ENCODE measurements at places on chromosomes 12 and 14.

DNA sequence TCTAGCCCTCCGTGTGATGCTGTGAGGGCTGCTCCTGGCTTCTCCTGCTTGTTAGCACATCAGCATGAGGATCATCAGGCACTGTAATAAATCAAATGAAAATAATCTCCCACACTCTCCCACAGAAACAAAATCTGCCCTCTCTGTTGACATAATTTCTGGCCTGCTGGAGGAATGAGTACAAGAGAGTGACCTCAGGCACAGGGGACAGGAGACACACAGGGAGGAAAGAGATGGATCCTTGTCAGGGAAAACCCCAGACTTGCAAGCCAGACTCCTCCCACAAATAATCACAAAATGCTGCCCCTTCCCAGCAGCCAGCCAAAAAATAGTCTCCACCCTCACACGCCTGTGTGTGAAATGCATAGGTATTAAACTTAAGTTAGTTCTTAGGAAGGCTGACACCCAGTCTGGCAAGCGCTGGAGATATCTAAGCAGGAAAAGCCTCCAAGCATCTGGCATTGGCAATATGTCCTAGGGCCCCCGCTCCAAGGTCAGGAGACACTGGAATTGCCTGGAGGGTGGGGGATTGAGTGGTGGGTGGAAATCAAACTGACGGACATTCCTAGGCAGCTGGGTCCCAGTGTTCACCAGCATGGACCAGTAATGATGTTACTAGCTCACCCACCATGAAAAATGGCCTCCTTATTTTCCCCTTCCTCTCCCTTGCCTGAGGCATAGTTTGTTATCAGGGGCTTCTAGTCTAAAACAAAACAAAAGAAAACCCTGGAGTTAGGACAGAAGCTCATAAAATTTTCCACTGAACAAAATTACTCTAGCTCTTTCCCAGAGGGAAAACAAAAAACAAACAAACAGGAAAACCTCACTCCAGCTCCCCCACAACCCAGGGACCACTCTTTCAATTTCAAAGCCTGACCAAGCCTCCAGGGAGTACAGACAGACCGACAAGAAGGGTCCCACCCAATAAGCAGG is 22.0 kb downstream of the SMUG1 start:
- DNase-seq, result no peak

DNA sequence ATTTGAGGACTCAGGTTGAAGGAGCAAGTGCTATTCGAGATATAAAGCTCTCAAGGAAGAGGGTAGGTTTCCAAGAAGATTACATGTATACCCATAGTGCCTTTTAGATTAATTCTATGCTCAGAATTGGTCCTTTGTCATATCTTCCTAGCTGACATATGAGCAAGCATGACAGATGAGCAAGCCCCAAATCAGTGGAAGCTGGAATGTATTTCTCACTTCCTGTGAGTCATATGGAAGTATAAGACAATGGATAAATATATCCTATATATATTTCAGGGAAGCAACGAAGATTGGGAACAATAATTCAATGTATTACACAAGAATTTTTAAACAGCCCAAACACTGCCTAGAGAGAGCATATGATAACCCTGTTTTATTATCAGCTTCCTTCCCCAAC is 674.1 kb upstream of the ATXN7L3B start:
- DNase-seq, result no peak

- DNase-seq, result no peak
Measured at GRCh38 chr12:113724794-113725556, 241.2 kb downstream of the RBM19 start.

DNA sequence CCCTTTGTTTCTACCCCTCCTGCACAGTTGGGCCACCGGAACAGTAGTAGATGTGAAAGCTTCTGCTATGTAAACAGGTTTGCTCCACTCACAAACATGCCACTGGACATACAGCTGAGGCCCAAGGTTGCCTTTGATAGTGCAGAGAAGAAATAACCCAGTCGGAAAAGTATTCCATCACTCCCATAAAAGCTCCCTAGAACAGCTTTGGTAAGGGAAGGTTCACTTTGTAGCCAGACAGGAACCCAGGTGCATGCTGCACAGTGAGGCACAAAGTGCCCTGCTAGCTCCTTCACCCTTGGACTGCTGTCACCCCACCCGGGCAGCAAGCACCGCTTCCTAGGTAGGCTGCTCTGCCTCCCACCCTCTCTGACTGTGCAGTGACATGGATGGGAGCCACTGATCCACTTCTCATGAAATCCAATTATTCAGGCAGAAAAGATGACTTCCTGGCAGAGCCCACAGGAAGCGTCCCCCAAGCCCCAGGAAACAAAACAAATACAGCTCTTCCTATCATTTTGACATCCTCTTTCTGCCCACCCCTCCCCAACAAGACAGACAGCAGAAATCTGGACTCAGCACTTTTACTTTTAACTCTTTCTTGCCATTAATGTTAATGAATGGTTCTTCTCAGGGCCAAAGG is 100.2 kb downstream of the SRGAP1 start:
- no peak for DNase-seq

- no peak for DNase-seq
Measured at GRCh38 chr12:109449845-109450532, 27.1 kb downstream of the KCTD10 start.

- no peak for DNase-seq
Measured at GRCh38 chr14:75311356-75311755, 32.7 kb downstream of the FOS start.

GRCh38 chr12:46535907-46536306 is 163.3 kb upstream of the SLC38A2 start:
- DNase-seq, result no peak

- DNase-seq, result no peak
Measured at GRCh38 chr12:122593910-122594309, 66.9 kb downstream of the KNTC1 start.

- DNase-seq, result no peak
Measured at GRCh38 chr12:92656911-92657310, 45.9 kb upstream of the PLEKHG7 start.

- DNase-seq, result no peak
Measured at GRCh38 chr14:56487761-56488160, 91.8 kb upstream of the TMEM260 start.

GRCh38 chr12:129868575-129868974 is 35.2 kb downstream of the TMEM132D start:
- DNase-seq, result no peak

DNA sequence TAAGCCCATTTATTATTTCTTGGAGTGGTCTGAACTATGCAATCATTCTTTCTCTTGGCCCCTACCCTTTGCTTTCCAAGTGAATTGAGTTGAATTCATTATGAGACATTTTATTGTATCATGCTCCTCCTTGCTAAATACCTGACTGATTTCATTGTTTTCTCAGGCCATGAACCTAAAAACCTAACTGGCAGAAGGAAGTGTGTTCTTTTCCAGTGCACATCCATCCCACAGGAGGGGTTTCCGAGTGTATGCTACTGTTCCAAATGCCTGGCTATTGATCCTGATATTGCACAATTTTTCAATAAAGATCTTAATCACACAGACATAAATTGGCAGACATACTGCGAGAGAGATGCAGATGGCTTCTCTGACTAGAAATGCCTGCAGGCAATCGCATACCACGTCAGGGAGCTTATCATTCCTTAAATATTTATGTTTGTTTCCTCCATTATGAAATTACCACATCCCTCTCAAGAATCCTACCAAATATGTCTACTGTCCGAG is 162.2 kb upstream of the EGLN3 start:
- DNase-seq, result no peak

DNA sequence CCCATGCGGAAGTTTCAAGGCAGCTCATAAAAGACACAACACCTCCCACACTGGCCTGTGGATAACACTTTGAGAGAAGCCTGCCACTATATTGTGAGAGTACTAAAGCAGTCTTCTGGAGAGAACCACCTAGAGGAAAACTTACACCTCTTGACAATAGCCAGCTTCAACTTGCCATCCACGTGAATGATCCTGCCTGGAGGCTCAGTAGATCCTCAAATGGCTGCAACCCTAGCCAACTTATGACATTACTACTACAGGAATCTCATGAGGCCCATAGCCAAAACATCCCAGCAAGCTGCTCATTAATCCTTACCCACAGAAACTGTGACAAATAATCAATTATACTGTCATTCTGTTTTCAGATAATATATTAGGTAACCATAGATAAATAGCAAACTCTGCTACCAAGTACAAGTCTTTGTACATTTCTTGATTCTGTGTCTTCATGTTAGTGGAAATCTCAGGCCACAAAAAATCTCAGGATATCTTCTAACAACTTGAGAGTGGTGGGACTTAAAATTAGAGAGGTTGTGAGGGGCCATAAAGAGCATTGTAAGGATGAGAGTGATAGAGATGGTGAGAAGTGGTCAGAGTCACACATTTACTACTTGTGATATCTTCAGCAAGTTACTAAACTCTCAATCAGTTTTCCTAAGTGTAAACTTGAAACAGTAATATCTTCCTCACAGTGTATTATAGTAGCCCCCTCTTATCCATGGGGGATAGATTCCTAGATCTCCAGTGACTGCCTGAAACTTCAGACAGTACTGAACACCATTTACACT is 368.0 kb downstream of the C12orf50 start:
- no peak for DNase-seq

GRCh38 chr14:24701062-24701461 is 67.1 kb upstream of the GZMB start:
- no peak for DNase-seq

GRCh38 chr14:78131201-78131600 is 39.0 kb upstream of the NRXN3 start:
- no peak for DNase-seq

GRCh38 chr14:99530407-99531155 is 49.4 kb downstream of the CCNK start:
- DNase-seq, result no peak

DNA sequence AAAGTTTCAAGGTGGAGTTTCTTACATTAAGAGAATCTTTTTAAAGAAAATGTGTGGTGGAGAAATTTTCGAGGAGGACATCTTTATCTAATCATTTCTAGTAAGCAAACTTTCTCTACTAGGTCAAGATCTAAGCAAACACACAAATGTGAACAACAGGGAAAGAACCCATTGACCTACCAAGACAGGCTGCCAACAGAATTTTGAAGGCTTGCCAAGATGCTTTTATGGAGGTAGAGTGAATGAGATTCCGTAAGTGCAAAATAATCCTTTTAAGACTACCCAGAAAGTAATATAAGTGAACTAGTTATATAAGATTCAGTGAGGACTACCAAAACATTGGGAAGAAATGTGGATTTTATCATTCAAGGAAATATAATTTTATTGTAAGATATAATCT is 357.1 kb upstream of the PDE3A start:
- no peak for DNase-seq

GRCh38 chr14:80637756-80638619 is 303.6 kb downstream of the CEP128 start:
- DNase-seq, result no peak

- DNase-seq, result no peak
Measured at GRCh38 chr12:64749461-64750200, 9.6 kb downstream of the GNS start.

DNA sequence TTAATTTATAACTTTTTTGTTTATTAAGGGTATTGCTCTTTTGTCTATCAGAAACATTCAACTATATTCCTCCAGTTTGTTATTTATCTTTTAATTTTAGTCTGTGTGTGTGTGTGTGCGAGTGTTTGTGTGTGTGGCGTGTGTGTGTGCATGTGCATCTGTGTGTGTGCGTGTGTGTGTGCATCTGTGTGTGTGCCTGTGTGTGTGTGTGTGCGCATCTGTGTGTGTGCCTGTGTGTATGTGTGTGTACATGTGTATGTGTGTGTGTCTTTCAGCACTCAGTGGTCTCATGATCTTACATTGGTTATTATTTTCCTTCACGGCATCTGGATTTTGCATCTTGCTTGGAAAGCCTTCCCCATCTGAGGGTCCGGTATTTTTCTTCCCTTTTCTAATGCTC is 281.1 kb upstream of the RTL1 start:
- DNase-seq, result no peak

DNA sequence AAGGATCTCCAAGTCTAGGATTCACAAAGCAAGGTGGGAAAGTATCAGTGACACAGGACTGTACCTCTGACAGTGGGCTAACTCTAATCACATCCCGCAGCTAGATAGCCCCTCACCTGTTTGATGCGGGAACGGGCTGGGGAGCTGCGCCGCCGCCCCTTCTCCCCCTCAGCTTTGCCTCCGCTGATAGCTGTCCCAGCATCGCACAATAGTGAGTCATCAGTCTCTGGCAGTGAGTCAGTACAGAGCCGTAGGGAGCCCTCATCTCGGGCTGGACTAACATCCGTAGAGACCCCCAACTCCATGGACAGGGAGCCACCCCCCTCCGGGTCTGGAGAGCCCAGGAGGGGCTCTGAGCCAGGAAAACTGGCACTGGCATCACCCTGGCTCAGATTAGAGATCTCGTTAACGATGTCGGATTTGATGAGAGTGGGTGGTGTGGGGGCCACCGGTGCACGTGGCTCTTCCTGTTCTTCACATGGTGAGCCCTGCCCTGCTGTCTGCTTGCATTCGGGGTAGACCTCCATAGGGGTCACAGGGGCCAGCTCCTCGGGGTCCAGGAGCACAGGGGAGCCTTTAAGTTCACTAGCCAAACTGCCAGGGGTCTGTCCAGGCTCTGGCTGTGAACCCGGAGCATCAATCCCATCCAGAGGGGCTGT is 10.9 kb downstream of the KMT2D start:
- DNase-seq, result no peak

- no peak for DNase-seq
Measured at GRCh38 chr12:92426332-92426731, 276.5 kb upstream of the PLEKHG7 start.

DNA sequence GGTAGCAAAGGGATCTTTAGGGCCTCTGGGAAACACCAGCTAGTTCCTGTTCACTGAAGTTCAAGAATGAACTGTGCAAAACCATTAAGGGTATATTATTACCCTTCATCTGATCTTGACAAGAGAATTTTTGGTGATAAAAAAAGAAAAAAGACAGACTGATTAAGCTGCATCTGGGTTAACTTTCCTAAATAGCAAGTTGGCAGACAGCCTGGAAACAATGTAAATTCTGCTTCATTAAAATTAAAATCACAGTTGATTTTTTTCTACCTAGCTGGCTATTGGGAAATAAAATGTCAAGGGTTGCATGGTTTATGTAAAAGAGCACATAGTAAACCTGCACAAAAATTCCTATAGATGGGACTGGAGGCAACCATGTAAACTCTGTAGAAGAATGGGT is 126.6 kb upstream of the PRKD1 start:
- no peak for DNase-seq

- DNase-seq, result no peak
Measured at GRCh38 chr14:21528381-21529348, 2.5 kb upstream of the SALL2 start.

DNA sequence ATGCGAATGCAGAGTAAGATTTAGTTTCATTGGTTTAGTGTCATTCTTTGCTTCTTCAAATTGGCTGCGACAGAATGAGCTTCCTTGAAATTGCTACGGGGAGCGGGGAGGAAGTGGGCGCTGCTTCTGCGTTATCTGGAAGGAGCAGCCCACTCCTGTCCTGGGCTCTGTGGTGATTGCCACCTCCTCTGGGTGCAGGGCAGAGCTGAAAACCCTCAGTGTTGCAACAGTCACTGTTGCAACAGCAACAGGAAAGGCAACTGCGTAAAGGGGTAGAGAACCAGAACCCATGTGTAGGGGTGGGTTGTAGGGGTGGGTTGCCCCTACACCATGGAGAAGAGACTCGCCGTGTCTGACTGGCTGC is 57.7 kb downstream of the MAX start:
- peak; percentile 56 for DNase-seq

All from sciatic nerve (tissue), 2 donors.